AG09319 (cell line): ENCODE measurements at places on chromosomes 2 and 18.

GRCh38 chr2:218168016-218168415 lies 1.3 kb upstream of the CXCR1 start:
- no peak for DNase-seq

GRCh38 chr2:238030422-238031155 lies 30.2 kb upstream of the SCLY start:
- DNase-seq, result no peak

DNA sequence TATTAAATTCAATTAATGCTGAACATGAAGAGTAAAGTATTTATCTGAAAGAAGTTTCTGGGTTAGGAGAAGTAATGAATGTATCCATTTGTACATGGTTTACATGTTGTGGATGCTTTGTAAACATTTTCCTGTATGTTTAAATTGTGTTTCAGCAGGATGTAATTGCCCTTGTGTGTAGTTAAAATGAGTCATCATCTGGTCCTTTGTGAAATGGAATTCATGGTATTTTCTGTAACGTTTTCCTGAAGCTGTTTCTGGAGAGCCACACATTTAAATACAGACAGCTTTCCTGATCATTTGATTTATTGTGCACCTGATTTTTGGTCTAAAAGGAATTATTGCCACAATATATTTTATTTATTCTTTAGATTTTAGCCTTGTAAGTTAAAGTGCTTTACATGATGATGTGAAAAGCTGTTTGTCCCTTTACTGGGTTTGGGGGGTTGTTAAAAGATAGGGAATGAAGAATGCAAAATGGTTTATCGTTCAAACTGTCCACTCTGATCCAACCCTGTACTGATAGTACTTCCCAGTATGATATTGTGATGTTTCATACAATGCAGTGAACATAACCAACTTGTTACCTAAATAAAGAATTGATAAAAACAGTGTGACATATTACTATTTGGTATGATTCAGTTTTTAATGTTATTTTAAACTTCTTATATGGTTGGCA lies 41.7 kb upstream of the SLC3A1 start:
- no peak for DNase-seq

DNA sequence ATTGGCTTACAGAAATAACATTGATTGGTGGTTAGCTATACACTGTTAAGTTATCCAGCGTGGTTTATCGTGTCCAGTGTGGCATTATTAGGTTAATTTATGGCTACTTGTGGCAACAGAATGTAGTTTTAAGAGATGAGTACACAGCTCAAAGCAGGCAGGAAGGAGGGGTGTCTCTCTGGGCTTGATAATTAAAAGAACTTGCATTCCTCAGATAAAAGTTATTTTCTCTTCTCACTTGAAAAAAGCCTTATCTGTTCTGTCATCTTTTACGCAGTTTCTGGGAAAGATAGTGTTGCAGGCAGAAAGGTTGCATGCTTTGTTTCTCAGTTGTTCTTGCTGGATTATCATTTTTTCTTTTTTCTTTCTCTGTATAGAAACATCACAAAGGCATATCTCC lies 154.4 kb upstream of the COL3A1 start:
- no peak for DNase-seq

DNA sequence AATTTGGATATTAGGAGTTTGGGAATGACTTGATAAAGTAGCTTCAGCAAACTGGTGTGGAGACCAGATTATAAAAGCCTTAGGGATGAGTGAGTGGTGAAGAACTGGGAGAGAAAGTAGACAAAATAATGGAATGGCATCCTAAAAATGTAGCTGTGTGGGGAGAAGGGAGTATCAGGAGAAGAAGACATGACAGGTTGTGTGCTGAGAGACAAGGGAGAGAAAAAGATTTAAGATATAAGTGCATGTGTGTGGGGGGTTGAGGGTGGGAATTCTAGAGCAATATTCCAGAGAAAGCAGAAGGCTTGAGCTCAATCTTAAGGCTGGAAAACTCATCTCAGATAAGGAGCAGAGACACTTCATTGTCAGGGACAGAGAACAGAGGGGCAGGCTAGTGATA lies 159.5 kb downstream of the HNMT start:
- DNase-seq, result no peak

GRCh38 chr2:168944065-168944464 lies 43.0 kb downstream of the G6PC2 start:
- DNase-seq, result no peak

DNA sequence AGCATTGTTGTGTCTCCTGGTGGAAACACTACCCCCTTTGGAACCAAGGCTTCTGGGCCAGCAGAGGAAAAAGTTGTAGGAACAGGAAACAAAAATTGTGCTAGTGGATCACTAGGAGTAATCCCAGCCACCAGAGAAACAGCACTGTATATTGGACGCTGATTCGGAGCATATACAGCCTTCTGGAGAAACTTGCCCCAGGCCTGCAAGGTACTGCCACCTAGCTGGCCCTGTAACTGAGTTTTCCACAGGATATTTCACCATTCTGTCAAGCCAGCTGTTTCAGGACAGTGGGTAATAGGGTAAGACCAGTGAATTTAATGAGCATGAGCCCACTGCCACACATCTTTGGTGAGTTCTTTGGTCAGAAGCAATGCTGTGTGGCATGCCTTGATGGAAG lies 25.1 kb upstream of the EMILIN2 start:
- DNase-seq, result no peak

GRCh38 chr2:106078096-106078495 lies 116.0 kb downstream of the UXS1 start:
- DNase-seq, result no peak

DNA sequence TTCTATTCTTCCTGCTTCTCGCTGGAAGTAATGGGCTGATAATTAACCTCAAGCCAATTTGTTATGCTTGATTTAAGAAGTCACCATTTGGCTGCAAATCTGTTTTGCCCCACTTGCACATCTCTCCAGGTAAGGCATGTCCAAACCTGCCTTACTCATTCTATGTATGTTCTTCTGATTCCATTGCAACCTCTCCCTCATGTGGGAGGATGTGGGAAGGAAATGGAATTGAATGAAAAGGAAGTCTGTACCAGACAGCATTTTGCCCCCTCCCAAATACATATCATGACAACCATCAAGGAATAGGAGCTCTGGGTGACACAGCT lies 131.7 kb downstream of the NRP2 start:
- DNase-seq, result no peak

DNA sequence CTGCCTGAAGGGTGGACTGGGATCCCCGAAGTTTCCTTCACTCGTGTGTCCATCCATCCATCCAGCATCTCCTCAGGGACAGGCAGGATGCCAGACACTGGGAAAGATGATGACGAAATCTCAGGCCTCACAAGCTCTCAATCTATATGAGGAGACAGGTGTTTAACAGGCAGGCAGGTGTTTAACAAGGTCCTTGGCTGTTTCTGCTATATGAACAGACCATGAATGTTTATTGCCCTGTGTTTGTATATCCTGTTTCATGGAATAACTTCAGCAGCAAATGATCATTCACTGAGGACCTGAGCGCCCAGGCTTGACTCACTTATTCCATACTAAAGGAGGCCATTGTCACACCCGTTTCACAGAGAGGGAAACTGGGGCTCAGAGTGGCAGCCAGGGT lies 685.8 kb upstream of the HS6ST1 start:
- no peak for DNase-seq

GRCh38 chr2:137672989-137673552 lies 291.2 kb upstream of the HNMT start:
- DNase-seq, result no peak

DNA sequence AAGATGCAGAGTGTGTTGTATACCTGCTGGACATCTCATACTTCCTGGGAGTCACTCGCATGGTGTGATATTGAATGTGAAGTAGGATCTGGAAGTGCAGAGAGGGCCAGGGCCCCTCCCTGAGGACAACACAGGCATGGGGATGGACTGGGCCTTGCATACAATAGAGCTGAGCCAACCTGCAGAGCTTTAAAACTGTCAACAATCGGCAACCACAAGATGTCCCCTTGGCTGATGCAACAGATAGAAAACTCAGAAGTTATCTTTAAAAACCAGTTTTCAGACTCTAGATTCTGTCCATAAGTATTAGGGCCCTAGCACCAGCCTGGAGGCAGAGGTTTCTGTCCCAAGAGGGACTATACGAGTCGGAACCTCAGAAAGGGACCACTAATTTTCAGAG lies 19.7 kb downstream of the EVA1A start:
- DNase-seq, result no peak

DNA sequence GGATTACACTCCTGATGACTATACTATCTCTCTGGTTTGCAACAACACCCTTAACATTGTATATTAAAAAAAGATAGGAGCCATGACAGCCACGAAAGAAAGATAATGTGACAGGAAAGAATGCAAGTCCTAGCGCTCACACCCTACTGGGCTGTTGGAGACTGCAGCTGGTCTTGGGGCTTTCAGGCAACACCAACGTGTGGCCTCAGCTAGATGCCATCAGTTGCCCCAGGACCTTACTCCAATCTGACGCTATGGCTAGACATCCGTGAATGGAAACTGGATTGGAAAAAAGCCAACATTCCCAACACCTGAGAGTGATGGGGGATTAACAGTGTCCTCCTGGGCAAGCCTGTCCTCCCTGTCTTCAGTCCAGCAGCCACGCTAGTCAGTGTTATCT lies 357.4 kb upstream of the GULP1 start:
- DNase-seq, result no peak

GRCh38 chr2:67548317-67549201 lies 151.4 kb downstream of the ETAA1 start:
- DNase-seq, result no peak

DNA sequence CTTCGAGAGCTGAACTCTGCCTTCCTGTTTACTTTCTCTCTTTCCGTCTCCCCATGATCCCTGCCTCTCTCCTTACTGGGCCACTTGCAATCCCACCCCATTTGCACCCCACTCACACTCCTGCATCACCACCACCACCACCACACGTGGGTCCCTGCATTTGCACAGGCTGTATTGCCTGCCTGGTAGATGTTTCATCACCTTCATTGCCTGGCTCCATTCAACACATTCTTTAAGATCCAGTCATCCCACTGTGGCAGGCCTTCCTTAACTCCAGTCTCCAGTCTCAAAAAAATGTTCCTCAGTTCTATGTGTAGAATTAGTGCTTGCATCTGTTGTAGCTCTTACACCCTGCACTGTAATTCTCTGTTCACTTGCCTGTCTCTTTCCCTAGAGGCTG lies 13.9 kb downstream of the NOSTRIN start:
- peak; percentile 54 for DNase-seq

DNA sequence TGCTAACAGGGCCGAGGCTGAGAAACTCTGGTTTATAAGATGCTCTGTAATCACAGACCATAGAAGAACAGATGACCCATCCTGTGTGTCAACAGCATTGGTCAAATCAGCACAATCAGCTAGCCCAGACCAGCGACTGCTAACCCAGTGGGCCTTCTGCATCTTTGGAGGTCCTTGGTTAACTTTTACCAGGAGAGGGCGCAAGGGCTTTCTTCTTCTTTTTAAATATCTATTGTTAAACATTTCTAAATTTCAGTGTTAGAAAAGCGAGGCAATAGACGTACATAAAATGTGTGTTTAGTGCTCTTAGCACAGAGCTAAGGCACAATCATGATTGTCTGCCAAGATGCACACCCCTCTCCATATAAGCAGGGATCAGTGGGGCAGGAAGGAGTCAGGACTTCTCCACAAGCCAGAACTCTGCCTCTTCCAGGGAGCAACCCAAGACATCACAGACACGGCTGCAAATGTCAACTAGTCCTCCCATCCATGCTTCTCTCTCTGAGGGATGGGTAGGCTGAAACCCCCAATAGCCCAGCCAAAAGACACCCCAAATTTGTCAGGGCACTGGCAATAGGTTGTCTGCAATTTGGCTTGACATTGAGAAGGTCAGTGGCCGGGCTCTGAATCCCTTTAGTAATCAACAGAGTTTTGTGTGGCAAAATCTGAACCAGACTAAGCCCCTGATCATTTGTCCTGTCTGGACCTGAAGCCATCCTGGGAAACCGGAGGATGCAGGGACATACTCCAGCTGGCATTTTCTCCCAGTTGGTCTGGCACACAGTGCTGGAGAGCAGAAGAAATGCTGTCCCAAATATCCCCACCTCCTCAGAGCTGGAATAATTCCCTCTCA lies 188.2 kb downstream of the BCL2 start:
- DNase-seq, result peak; percentile 25

DNA sequence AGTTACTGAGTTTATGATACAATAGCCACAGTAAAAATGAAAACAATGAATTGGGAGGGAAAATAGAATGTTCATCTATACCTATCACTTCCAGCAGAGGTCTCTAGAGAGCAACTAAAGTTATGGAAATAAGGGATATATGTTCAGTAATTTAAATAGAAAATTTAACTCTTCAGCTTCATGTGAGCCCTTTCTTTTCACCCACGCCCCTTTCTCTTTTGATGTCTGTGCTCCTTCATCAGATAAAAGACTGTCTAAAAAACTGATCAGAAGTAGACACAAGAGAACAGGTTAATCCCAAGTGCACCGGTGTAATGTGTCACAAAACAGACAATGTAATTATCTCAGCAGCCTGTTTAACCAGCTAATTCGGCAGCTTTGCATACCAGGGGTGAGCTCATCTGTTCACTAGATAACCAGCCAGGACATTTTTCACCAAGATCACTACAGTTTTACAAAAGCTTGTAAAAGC lies 238.5 kb upstream of the ERBB4 start:
- no peak for DNase-seq

DNA sequence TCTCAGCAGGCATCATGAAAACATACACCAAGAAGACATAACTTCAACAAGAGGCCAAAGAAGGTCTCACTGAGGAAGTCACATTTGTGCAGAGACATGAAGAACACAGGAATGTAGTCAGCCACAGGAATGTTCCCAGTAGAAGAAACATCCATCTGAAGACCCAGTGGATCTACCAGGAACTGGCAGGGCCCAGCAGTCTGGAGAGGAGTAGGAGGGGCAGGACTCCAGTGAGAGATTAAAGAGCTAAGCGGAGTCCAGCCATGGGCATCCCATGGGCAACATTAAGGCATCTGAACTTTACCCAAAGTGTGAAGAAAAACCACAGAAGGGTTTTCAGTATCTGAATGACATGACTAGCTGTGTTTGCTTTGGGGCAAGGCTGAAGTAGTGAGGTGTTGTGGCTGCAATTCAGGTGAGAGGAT lies 103.1 kb downstream of the UPP2 start:
- DNase-seq, result no peak

- DNase-seq, result no peak
Observed at GRCh38 chr2:3010001-3010400, 367.6 kb downstream of the EIPR1 start.

DNA sequence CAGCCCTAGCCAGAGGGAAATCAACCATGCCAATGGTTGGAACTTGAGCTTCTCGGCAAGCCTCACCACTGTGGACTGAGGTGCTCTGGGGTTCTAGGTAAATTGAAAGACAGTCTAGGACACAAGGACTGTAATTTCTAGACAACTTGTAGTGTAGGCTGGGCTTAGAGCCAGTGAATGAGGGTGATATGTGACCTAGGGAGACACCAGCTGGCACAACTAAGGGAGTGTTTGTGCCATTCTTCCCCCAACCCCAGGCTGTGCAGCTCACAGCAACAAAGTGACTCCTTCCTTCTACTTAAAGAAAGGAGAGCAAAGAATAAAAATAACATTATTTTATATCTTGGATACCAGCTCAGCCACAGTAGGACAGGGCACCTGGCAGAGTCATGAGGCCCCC lies 1690.7 kb upstream of the TMEFF2 start:
- no peak for DNase-seq

- DNase-seq, result no peak
Observed at GRCh38 chr18:48173557-48173956, 235.6 kb downstream of the ZBTB7C start.

GRCh38 chr2:99420031-99420430 lies 69.8 kb downstream of the REV1 start:
- no peak for DNase-seq

- peak; percentile 94 for DNase-seq
Observed at GRCh38 chr2:171922230-171923022, at the start of gene HAT1. Gene HAT1 (plus strand): TSS chr2:171922461. CDS start chr2:171922501, 40 bp downstream.
